ENCODE measurements at places on chromosomes 1 and 21.

DNA sequence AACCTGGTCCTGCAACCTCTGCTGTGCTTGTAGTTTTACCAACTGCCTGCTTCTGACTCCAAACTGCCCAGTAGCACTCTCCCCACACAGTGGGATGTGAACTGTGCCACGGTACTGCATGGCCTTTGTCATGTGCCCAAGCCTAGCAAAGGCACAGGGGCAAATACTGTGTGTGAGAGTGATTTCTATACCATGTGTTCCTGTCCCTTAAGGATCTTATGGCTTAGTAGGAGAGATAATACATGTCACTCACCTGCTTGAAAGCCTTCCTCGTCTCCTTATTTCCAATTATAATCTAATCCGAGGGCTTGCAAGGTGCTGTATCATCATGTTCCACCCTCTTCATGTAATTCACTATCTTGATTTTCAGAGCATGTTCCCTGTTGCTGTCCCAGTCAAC, 51.3 kb downstream of the UBE4B start:
- DNase-seq, result no peak

GRCh38 chr1:171674431-171675405, 22.2 kb upstream of the MYOC start:
- no peak for DNase-seq

DNA sequence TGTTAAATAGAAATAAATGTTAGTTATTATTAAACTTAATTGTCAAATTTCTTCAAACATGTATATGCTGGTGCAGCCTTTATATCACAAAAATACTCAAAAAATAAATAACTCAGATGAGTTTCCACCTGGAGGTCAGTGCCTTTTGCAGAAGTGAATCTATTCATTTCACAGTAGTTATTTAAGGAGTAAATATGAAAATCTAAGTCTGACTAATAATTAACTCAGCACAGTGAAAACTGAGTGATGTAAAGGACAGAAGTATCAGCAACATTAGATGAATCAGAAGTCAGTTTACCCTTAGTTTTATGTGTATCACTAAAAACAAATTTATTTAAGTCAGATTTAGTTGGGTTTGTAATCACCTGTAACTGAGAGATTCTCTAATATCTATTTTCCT, 2135.4 kb downstream of the MRPL39 start:
- DNase-seq, result no peak

DNA sequence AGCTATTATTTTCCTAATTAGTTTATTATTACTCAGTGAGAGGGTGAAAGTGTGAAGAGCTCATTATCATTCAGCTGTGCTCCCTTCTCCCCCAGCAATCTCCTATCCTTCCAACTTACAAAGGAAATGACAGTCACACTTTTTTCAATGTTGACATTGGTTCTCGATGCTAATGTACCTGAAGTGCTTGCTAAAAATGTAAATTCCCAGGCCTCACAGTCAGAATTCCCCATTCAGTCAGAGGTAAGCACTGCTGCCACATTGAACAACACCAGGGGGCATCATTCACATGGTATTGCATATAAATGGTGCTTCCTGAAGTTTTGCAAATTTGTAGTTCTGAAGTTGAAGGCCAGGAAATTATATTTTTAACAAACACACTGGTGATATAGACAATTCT, 132.7 kb upstream of the FOXD3 start:
- no peak for DNase-seq

Measured in urothelium cell line (cell line).